Type B pancreatic cell (in vitro differentiated cells): ENCODE measurements at places on chromosomes 6 and 20.
A peak's percentile ranks its signal among the peaks of the same experiment; 100 is the strongest.

GRCh38 chr6:102075539-102075938 lies 682.0 kb downstream of the GRIK2 start:
- no peak for DNase-seq

DNA sequence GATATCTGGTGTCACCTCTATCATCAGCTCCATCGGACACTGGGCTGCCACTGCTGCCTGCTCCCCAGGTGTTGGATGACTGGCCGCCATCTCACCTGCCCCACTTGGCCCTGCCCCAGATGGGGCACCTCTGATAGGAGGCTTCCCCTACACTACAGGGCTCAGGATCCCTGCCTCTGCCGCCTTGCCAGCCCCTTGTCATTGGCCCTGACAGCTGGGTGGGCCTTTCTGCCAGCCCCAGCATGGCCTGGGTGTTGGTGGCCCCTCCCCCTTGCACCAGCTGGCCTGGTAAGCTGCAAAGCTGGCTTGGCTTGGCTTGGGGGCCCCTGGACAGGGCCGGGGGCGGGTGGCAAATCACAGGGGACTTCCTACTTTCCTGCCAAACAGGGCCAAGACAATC lies 10.6 kb downstream of the PACSIN1 start:
- no peak for DNase-seq

GRCh38 chr20:33287884-33288283 lies 4.9 kb downstream of the BPIFB1 start:
- no peak for DNase-seq

DNA sequence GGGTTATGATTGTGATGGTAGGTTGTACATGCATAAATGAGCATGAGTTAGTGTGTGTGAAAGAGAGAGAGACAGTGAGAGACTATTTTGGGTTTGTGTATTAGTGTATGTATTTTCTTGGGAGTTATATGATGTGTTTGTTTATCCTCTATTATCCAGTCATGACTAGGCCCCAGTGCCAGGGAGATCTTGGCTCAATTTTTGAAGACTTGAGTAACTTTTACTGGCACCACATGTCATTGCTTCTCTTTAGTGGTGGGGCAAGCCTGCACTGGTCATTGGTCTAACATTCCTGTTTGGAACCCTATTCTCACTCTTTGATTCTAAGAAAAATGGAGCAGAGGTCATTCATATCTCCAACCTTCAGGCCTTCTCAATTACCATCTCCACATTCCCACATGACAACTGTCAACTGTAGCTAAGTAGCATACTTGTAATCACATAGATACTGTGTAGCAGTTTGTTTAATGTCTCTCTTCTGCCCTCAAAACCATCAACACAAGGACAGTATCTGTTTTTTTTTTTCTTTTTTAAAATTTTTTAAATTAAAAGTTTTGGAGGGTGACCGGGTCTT lies 8.8 kb downstream of the L3MBTL1 start:
- DNase-seq: no peak

- no peak for DNase-seq
These were observed 111.2 kb downstream of the KCNQ5 start for GRCh38 chr6:72733045-72733444.

GRCh38 chr20:41123631-41124030 lies 13.7 kb upstream of the PLCG1 start:
- DNase-seq: no peak

GRCh38 chr20:1017677-1018076 lies 15.6 kb upstream of the RSPO4 start:
- no peak for DNase-seq

- no peak for DNase-seq
These were observed at the start of gene SOX18 for GRCh38 chr20:64049060-64049877. TSS of gene SOX18 (minus strand) at chr20:64049639. CDS start at chr20:64049516, 123 bp downstream.

- no peak for DNase-seq
These were observed 243.1 kb downstream of the PKHD1 start for GRCh38 chr6:51844336-51844735.

GRCh38 chr6:170449835-170450753 lies 103.0 kb downstream of the PSMB1 start:
- DNase-seq: peak; percentile 78

DNA sequence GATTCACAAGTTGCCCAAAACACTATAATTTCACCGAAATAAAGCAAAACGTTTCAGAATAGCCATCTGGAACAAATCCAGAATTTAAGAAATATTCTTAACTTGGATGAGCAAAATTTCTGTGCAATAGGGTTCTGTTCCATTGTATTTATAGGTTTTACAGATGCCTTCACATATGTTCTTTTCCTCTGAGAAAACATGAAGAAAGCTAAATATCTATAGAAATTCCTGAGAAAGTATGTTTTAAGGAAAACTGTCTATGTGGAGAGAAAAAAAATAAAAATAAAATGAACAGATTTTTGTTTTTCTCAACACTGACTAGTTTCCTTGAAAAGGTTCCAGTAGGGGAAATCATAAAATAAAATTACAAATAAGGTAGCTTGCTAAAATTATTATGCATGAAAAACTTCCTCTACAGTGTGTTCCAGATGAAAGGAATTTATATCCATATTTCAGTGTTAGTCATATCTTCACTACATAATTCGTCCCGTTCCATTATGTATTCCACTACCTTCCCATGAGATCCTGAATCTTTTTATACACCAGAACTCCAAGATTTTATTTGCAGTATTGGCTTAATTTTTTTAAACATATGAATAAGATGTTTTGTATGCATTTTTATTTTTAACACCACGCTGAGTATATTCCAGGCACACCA lies 42.4 kb upstream of the TMX4 start:
- no peak for DNase-seq

- no peak for DNase-seq
These were observed 54.4 kb downstream of the GOPC start for GRCh38 chr6:117547688-117548621.

- DNase-seq: no peak
These were observed 19.5 kb upstream of the FAM8A1 start for GRCh38 chr6:17580518-17581048.

GRCh38 chr6:156731396-156731795 lies 45.8 kb upstream of the ARID1B start:
- no peak for DNase-seq

DNA sequence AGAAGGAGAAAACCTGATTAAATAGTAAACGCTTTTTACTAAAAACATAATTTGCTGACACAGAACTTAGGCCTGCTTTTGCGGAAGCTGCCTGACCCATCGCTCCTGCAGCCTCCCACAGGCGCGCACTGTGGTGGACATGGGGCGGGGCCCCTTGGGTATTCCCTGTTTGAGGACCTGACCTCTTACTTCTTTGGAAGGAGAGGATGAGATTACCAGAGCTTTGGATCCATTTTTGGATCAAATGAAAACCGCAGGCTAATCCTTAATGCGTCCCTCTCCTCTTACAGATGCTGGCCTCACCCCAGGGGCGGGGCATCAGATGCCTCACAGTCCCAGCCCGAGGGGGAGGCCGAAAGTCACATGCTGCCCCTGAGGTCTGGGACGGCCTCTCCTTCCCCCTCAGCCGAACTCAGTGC lies 151.0 kb downstream of the SCML4 start:
- DNase-seq: no peak

GRCh38 chr20:45320948-45321595 lies 13.0 kb upstream of the MATN4 start:
- DNase-seq: no peak

- no peak for DNase-seq
These were observed 92.9 kb downstream of the SHLD1 start for GRCh38 chr20:5843054-5843592.

GRCh38 chr6:49333345-49334125 lies 129.5 kb downstream of the MMUT start:
- DNase-seq: no peak

GRCh38 chr20:58251348-58251978 lies 23.0 kb upstream of the ANKRD60 start:
- DNase-seq: no peak

- no peak for DNase-seq
These were observed 196.1 kb upstream of the RUNX2 start for GRCh38 chr6:45132059-45132458.

DNA sequence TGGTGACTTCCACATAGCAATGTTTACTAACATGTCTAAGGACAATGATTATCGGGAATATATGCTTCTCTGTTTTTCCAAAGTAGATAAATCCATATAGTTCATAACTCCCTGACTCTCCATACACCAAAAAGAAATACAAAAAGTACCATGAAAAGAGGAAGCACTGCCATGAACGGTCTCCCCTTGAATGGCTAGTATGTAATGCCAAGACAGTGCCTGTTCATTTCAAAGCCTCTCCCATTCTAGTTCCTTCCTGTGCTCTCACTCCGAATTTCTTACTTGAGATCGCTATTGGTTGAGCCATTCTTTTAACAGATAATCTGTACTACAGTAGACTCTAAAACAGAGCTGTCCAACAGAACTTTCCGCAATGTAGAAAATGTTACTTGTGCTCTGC lies 54.8 kb upstream of the EDN1 start:
- DNase-seq: no peak

GRCh38 chr6:100886076-100886475 lies 4.9 kb upstream of the ASCC3 start:
- no peak for DNase-seq

GRCh38 chr20:61808447-61808846 lies 257.2 kb downstream of the TAF4 start:
- DNase-seq: no peak

GRCh38 chr6:34633256-34633655 lies 63.3 kb downstream of the ILRUN start:
- no peak for DNase-seq

DNA sequence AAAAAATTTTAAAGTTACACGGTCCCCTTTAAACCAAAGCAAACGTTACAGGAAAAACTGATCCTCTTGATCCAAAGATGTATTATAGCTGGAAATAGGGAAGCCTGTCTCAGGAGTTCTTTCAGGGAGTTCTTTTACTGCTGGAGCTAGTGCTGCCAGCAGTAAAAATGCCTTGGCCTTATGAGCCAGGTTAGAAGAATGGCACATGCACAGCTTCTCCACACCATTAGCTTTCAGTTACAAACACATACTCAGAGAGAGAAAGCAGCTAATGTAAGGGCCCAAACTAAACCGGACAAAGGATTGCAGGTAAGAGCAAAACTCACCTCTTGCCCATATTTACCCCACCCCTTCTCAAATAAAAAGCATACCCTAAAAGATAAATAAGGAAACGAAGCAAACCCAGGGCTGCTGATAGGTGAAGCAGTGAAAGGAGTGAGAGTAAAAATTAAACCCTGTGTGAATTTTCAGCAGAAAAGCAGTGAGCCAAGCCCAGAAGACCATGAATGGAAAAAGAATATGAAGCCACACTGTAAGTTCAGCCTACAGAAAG lies 19.0 kb downstream of the TBC1D20 start:
- DNase-seq: no peak

GRCh38 chr6:81451787-81452186 lies 300.7 kb downstream of the TENT5A start:
- no peak for DNase-seq

DNA sequence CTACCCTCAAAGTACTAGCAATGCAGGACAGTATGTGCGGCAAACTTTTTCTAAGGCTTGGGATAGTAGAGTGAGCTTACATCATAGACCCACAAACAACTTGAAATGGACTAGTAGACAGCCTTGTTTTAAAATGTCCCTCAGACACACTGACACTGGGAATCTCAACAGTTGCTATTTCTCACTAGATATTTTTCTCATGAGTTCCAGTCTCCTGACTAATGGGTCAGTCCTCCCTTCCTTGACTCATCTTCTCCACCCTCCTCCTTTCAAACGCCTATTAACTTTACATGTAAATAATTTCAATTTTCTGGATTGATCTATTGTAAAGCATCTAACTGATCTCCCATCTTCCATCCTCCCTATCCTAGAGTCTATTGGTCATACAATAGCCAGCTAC lies 308.3 kb upstream of the PREP start:
- DNase-seq: no peak

- no peak for DNase-seq
These were observed 36.7 kb downstream of the LAMA2 start for GRCh38 chr6:128919412-128920180.

GRCh38 chr6:127914240-127914639 lies 13.4 kb upstream of the THEMIS start:
- DNase-seq: no peak

DNA sequence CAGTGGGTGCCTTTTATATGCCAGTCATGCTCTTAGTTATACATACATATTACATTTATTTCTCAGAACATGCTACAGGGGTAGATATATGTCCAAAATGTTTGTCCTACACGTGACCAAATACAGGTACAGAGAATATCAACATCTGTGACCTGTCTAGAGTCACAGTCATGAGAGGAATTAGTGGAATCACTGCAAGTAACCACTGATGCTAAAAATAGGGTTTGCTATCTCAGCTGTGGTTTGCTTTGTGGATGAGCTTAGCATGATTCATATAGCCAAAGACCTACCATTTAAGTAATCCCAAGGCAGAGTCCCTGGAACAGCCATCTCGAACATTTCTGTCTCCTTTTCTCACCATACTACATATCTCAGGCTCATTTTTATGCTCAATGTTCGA lies 32.3 kb downstream of the GSTA3 start:
- DNase-seq: no peak

GRCh38 chr6:125337706-125338105 lies 35.9 kb upstream of the HDDC2 start:
- no peak for DNase-seq

GRCh38 chr20:23167431-23167830 lies 81.3 kb upstream of the CD93 start:
- no peak for DNase-seq

GRCh38 chr6:77030929-77031674 lies 432.2 kb downstream of the HTR1B start:
- DNase-seq: no peak

DNA sequence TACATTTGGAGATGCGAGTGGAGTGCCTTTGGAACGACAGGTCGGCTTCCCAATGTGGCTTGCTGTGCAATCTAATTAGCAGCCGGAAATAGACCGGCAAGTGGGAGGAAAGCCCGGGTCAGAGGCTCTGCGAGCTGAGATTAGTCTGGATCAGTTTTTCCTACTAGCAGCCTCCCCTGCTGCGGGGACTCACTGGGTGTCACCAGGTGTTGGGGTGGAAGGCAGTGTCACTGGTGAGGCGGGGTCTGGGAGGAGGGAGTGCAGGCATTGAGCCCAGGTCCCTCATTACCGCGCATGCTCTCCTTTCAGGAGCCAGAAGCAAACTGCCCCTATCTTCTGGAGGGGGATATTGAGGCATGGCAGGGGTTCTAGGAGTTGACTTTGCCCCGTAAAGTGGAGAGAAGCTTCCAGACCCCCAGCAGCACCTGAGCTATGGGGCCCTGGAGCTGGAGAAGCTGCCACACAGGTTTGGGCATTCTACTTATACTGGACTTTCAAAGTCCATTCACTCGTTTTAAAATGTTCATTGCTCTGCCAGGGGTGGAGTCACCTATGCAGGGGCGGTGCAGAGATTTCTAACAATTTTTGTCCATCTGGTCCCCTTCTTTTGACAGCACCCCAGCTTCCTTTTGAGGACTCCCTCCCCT lies 11.0 kb downstream of the SULF2 start:
- DNase-seq: no peak

- no peak for DNase-seq
These were observed 390.2 kb downstream of the PRKN start for GRCh38 chr6:162337412-162337811.

DNA sequence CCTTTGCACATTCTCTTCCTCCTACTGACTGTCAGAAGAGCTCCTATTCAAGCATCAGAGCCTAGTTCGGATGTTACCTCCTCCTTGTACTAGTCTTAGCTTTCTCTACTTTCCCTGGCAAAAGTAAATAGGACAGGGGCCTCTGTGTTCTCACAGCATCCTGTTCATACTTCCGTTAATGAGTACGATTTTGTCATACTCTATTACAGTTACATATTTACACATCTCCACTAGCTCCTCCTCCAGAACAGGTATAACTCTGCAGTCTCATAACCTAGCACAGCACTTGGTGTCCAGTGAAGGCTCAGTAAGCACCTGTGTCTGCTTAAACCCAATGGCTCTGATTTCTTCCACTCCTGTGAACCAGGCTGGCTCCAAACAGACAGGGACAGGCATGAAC lies 7.0 kb downstream of the ELMO2 start:
- DNase-seq: no peak
